Inflammatory macrophage (primary cell): ENCODE measurements at places on chromosomes 1 and 21.

GRCh38 chr1:64046891-64047290 is 156.5 kb upstream of the UBE2U start:
- DNase-seq, result no peak

GRCh38 chr1:96508233-96508632 is 213.4 kb upstream of the PTBP2 start:
- no peak for DNase-seq

GRCh38 chr1:113579256-113580018 is 179.8 kb downstream of the PHTF1 start:
- DNase-seq, result no peak

- DNase-seq, result peak; percentile 7
These were observed 22.8 kb downstream of the COA6 start for GRCh38 chr1:234396092-234396491.

DNA sequence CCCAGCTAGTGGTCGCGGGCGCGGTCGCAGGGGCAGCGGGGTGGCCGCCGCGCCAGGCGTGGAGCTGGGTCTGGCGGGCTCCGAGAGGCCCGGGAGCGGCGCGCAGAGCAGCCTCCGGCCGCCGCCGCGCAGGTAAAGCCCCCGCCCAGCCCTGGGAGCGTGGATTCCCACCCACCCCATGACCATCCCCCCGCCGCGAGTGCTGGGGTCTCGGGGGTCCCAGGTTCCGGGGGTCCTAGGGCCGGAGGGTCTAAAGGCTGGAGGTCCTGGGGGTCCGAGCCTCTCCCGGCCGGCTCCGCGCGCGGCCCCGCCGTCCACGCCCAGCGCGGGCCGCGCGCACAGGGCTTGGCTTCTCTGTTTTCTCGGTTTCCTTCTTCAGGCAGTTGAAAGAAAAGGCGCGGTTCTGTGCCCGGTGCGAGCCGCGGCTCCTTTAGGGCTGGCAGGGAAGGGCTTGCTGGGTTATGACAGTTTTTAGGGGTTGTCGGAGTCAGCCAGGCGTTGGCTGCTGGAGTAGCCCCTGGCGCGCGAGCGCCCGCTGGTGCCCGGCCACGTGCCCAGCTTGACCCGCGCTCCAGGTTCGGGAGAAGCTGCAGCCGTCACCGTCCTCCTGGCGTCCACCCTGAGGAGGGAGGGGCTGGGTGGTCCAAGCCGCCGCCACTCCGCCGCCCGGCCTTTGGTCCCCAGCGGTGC is 359 bp downstream of the LRRC3 start:
- DNase-seq, result peak; percentile 35

DNA sequence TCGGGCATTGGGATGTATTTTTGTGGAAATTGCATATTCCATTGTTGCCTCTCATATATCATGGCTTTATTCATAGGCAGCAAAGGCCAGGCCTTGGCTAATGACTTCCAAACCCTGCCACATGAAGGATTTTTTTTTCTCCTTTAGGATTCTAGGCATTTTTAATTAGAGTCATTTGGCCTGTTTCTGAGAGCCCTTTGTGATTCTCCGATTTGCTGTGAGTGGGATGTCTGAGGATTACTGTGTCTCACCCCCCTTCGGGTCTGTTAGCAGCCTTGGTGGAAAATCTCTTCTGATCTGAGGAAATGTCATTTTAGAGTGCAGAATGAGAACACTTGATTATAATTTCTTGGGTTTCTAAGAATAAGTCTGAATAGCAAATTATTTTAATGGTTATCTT is 253.5 kb downstream of the NTNG1 start:
- DNase-seq, result no peak

DNA sequence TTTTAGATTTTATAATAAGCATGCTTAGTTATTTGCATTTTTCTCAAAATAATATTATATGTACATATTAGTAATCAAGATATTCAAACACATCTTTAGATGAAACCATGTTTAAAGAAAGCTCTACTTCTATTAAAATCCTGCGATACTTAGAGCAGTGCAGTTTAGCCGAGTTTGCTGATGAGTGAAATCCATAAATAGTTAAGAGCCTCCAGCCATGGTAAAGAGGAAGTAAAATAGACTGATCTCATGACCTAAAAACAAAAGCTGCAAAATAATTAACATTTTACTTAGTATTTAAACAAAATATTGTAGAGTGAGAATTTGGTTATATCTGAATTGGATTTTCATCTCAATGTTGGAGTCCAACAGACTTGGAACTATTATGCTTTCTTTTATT is 147.4 kb upstream of the NRIP1 start:
- peak; percentile 71 for DNase-seq
